ENCODE measurements at places on chromosomes 11 and 22.
A peak's percentile ranks its signal among the peaks of the same experiment; 100 is the strongest.

DNA sequence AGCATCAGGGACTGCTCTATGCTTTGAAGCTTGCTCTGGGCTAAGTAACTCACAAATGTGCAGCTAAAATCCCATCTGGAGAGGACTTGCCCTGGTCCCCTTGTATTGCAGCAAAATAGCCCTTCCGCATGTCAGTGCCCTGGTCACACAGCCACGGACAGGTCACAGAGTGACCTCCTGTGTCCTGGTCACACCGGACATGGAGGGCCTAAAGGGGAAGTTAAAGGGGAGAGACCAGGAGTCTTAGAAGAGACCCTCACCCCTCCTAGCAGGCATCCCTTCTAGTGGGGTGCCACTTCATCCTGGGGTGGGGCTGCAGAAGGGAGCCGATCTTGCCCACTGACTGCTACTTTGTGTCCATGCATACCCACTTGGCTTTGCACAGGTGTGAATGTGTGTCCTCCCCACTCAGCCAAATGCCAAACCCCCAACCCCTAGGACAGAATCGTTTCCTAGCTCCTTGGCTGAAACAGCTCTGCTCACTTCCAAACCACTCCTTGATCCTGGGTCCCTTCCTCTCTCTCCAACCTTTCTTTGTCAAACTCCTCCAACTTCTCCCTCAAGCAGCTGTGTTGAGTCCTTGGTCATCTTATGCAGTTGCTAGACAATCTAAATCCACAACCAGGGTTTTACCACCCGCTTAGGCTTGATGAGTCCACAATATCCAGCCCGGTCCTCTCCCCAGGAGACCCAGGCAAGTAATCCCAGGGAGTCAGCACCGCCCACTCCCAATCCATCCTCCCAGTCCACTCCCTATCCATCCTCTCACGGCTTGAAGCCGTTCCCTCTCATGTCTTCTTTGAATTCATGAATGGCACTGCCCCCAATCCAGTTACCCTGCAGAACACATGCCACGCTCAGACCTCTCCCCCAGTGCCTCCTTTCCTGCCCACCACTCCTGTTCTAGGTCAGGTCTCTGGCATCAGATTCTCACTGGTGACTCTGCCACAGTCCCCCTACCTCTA, 3.3 kb upstream of the FXYD6 start:
- no peak for DNase-seq

- no peak for DNase-seq
Observed at GRCh38 chr11:40104941-40105550, 1354.4 kb downstream of the LRRC4C start.

GRCh38 chr11:29135504-29135903, 881.3 kb downstream of the KCNA4 start:
- no peak for DNase-seq

- DNase-seq = no peak
Observed at GRCh38 chr22:40703736-40704135, 24.5 kb downstream of the MCHR1 start.

GRCh38 chr11:66744485-66745355, 15.7 kb upstream of the SPTBN2 start:
- peak; percentile 64 for DNase-seq

DNA sequence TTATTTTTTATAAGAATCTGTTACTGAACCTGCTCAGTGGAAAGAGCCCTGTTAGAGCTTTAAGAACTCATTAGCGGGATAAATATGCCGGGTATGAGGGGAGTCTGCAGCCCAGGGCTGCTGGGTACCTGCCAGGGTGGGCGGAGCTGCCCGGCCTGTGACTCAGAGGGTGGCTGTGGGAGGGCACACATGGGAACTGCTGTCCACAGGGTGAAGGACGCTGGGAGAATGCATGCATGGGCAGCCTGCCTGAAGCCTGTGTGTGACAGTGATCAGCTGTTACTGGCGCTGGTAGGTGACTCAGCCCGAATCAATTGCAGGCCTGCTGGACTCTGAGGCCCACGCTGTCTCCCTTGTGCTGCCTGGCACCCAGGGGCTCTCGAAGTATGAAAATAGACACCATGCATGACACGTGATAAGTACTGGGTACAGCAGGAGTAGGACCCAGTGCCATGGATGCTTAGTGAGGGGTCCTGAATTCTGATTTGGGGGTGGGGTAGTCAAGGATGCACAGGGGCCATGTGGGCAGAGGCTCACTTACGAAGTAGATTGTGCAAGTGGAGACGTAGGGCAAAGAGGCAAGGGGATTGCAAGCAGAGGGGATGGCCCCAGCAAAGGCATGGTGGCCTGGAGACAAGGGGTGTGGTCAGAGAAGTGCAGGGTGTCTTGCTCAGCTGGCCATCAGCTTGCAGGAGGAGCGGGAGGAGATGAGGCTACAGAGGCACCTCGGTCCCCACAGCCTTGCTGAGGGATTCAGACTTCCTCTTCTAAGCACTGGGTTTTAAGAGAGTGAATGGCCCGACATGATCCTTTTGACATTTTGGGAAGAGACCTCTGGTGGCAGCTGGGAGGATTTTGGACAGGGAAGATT, 36.5 kb downstream of the GRIK4 start:
- no peak for DNase-seq

Data from activated naive CD8-positive, alpha-beta T cell treated with anti-CD3 and anti-CD28 coated beads, Interleukin-2, amount 50 U/mL, for 16 hours (primary cell).